ENCODE measurements at places on chromosomes 4 and X.

DNA sequence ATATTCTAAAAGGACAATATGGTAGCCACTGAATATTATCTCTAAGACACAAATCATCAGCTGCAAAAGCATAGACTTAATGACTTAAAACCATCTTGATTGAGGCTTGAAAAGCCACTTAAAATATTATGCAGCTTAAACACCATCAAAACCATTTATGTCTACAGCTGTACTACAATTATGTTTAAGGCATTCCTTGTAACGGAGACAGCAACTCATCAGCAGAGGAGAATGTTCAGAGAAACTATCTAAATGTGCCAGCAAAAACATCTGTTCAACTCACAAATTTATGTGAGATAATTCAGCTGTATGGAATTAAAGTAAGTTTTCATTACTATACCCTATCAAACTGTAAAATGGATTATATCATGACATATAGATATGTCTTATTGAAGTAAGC is 147.9 kb upstream of the CTSO start:
- DNase-seq = no peak

- no peak for DNase-seq
These were observed 1.6 kb downstream of the TBC1D14 start for GRCh38 chr4:6910960-6911874.

DNA sequence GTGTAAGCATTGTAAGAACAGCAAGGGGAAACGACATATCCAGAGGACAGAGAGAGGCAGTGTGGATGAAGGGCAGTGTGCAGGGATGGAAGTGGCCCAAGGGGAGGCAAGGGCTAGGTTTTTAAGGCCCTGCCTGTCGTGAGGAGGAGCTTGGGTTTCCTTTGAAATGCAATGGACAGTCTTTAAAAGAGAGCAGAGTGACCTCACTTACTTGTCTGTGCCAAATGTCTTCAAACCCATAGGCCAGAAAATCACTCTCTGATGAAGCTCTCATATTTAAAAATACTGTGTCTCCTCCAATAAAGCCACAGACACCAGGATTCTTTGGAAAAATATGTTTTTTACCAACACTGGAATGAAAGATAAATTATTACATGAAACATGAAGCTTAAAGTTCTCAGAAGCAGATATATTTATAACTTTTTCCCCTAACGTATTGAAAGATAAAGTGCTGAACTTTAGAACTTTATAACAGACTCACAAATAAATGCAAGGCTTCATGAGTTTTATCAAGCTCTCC is 19.2 kb upstream of the ATXN3L start:
- DNase-seq = no peak

GRCh38 chr4:2500547-2500946 is 31.6 kb downstream of the RNF4 start:
- no peak for DNase-seq

- no peak for DNase-seq
These were observed 689 bp upstream of the TMA16 start for GRCh38 chr4:163493643-163494359.

DNA sequence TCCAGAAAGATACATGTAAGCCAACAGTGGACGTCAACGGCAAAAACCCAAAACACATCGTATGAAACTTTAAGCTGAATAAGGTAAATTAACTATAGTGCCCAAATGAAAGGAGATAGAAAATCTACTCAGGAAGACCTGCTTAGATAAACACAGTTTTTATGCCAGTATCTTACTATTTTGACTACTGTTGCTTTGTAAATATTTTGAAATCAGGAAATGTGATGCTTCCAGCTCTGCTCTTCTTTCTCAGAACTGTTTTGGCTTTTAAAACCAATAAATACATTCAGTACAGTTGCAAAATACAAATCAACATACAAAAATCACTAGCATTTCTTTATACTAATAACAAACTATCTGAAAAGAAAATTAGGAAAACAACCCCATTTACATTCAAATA is 83.8 kb downstream of the SMARCA5 start:
- no peak for DNase-seq

- DNase-seq = peak; percentile 38
These were observed 876 bp downstream of the KLHL2 start for GRCh38 chr4:165208221-165208652.

- DNase-seq = no peak
These were observed 89.5 kb downstream of the CBR4 start for GRCh38 chr4:168920441-168921065.

DNA sequence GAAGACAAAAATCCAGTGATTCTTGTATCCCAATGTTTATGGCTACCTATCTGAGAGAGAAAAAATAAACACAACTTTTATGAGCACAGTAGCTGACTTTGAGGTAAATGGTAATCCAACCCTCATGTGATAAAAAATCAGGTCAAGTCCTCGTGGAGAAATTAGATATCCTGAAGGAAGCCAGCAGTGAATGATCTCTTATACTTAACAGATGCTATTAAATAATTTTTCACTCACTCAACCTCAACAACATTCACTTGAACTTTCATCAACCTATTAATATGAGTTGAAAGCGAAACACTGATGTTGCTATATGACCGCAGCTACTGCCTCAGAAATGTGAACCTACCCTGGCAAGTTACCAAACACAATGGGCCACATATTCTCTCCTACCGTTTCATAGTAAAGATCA is 105.4 kb downstream of the GPC3 start:
- DNase-seq = no peak

- DNase-seq = no peak
These were observed 77.0 kb upstream of the STOX2 start for GRCh38 chr4:183828125-183828524.

- DNase-seq = no peak
These were observed 117.8 kb upstream of the PJA1 start for GRCh38 chrX:69282893-69283690.

DNA sequence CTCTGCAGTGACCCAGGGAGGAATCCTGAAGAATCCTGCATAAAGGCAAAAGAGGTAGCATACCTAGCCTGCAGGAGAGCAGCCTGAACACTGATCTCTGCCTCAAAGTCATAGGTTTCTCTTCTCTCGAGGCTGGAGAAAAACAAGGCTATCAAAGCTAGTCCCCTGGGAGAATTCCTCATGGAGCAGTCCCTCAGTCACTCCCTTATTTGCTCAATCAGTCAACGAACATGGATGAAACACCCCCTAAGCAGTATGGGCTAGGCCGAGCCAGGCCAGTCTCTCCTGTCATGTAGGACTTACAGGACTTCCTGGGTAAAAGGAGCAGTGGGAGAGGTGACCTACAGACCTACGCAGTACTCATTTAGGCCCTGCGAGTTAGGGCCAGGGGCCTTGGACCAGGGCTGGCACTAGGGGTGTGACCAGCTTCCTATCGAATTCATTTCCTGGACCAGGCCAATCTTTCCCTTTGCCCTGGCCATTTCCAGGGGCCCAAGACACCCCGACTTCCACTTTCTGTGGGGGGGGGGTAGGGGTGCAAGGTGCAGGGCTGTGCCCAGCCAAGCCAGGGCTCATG is 164.1 kb downstream of the EFNB1 start:
- no peak for DNase-seq

GRCh38 chr4:144905286-144905685 is 192.7 kb downstream of the ANAPC10 start:
- no peak for DNase-seq

- no peak for DNase-seq
These were observed 181.2 kb upstream of the PPP3CA start for GRCh38 chr4:101528526-101528925.

GRCh38 chr4:4256799-4257198 is 8.8 kb upstream of the TMEM128 start:
- peak; percentile 35 for DNase-seq

- DNase-seq = no peak
These were observed 41.8 kb downstream of the RAB40A start for GRCh38 chrX:103477496-103477895.

- no peak for DNase-seq
These were observed 4.7 kb upstream of the FGFR3 start for GRCh38 chr4:1788254-1788973.

DNA sequence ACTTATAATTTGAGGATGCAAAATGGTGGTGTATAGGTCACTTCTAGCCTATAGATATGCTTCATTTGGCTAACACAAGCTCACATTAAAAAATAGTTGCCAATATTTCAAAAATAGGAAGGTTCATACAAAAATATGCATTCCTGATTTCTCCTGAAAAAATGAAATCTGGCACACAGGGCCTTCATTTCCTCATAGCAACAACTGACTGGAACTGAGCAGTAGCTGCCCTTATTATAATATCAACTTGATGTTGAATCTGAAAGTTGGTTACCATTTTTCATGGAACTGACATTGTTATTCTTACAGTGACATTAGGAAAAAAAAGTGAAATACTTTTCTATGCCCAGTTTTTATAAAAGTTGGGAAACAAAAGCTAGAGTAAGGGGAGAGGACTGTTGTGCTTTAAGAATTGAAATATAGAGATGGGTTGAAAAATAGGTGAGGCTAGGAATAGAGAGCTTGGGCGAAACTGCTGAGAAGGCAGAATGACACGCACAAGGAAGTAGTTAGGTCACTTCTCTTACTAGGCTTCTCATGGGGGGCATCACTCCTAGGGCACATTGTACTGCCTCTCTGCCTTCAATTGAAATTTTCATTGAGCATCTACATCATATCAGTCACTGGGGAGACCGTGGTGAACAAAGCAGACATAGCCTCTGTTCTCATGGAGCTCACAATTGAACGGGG is 43.1 kb upstream of the C1GALT1C1 start:
- DNase-seq = no peak

DNA sequence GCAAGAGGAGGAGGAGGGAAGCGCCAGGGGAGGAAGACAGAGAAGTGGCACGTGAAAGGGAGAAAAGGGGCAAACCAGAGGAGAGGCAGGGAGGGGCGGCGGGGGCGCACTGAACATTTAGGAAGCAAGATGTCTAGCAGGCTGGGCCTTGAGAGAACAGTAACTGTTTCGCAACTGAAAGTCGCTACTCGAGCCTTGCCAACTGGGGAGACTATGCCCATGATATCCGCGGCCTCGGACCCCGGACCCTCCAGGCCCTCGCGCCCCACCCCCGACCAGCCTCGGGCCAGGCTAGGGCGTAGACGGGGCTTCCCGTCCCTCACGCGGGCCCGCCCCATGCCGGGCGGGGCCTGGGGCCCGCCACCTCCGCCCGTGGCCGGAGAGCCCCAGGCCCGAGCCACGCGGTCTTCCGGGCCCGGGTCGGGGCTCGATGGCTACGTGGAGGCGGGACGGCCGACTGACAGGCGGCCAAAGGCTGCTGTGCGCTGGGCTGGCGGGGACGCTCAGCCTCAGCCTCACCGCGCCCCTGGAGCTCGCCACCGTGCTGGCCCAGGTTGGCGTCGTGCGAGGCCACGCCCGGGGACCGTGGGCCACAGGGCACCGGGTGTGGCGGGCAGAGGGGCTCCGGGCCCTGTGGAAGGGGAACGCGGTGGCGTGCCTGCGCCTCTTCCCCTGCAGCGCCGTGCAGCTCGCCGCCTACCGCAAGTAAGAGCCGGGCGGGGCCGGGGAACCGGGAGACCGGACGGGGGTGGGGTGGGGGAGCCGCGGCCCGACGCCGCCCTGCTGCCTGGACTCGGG is at the start of gene SLC25A43:
TSS of gene SLC25A43 (plus strand) at position 363 of the 798 bp plus-strand sequence. CDS start at position 431, 68 bp downstream.
- peak; percentile 45 for DNase-seq

DNA sequence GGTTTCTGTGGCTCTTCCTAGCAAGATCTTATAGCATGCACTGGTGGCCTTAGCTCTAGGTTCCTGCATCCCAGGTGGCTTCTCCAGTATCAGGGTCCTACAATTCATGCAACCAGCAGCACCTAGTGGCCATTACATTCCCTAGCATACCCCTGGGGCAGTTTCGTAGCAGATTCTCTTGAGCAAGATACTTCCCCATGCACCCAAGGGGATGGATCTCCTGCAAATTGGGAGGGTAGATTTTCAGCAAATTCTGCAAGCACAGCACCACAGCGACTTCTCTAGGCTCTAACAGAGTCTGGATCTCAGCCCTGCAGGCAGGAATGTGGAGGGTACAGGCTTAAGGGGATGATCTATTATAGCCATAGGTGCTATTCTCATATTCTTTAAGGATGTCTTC is 13.1 kb upstream of the SLC9B1 start:
- DNase-seq = no peak

- DNase-seq = no peak
These were observed 63.0 kb upstream of the ENPP6 start for GRCh38 chr4:184280591-184281071.

DNA sequence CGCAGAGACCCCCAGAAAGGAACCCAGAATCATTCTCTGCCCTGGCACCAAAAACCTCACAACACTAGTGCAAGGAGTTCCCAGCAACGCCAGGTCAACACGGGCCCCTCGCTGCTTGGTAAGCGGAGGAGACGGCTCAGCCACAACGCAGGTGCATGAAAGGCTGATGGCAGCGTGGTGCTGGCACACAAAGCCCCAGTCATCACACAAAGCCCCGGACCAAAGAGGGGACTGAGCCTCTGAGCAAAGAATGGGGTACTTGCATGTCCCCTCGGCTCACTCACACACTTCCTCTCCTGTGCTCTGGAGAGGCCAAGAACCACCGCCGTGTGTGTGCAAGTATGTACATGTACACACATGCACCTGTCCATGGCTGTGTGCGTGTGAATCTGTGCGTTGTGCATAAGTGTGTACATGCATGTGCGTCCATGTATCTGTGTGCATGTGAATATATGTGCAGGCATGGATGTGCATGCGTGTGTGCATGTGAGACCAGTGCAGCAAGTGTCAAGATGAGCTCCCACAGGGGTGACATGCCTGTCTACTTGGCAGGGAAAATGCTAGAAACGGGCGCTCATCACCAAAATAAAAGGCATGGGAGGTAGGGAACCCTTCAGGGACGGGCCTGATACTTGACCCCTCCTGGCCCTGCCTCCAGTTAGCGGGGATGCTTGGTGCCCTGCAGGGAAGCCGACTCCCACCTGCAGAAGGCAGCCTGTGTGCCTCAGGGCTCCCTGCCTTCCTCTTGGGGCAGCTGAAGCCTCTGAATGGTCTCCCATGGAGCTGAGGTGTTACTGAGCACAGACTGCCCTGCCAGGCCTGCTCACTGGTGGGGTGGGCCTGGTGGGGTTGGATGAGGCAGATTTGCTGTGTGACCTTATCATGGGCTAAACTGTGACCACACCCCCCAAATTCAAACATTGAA is 60.4 kb downstream of the ZFYVE28 start:
- DNase-seq = no peak

- DNase-seq = no peak
These were observed 2.9 kb upstream of the UNC5C start for GRCh38 chr4:95551653-95552052.

DNA sequence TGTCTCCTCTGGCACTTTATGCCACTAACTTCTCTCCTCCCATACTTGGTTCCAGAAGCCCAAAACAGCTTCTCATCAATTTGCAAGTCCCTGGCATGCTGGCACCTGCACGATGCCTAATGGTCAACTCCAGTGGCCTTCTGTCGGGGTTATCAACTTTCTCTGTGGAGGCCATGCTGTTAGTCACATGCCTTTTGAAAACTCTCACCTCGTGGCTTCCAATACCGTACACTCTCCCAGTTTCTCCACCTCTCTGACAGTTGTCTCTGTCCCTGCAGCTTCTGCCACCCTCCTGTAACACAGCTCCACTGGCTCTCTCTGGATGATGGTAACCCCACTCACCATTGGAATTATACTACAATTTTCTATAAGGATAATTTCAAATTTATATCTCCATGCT is 324.0 kb downstream of the NR3C2 start:
- DNase-seq = no peak

GRCh38 chrX:16839852-16840460 is 30.2 kb downstream of the RBBP7 start:
- DNase-seq = peak; percentile 58

Data from head of caudate nucleus (tissue), 42 donors.